Activated T-helper 1 cell treated with Interleukin-2 at 50 U/mL for 16 hours (primary cell): ENCODE measurements at places on chromosomes 2 and 18.

DNA sequence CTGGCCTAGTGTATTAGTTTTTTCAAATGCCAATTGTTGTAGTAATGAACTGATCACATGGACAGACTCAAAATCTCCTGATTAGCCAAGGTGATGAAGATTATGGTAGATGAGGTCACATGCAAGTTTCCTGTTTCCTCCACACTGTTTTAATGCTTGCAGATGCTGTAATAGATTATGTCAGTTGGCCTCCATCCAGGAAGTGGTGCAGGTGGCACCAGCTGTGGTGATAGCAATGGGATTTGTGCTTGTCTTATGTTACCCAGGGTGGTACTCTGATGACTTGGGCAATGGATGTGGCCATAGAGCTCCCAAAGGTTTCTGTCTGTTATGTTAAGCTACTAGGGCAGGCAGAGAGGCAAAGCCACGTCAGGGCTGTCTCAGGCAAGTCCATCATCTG, 332.9 kb upstream of the DDX18 start:
- no peak for DNase-seq

- DNase-seq: no peak
These were observed 487.2 kb downstream of the DCDC2C start for GRCh38 chr2:4190548-4190947.

GRCh38 chr18:23916338-23916737, 98.2 kb upstream of the TTC39C start:
- no peak for DNase-seq

- no peak for DNase-seq
These were observed 7.9 kb downstream of the GPN1 start for GRCh38 chr2:27636766-27637165.

DNA sequence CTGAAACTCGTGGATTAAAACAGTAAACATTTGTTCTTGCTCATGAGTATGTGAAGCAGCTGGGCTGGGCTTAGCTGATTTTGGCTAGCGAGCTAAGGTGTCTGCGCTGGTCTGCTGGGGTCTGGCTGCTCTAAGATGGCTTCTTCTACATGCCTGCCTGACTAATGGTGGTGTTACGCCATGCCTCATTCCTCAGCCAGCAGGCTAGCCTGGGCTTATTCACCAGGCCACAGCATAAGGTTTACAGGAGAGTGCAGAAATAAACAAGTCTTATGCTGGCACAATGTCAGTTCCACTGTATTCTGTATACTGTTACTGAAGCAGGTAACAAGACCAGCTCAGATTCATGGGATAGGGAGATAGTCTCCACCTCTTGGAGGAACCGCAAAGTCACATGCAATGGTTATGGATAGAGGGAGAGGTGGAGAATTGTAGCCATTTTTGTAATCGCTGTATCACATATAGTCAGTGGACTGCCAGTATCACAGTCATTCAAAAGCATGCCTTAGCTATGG, 80.0 kb downstream of the RHBDD1 start:
- no peak for DNase-seq

- no peak for DNase-seq
These were observed 126.2 kb upstream of the GPC1 start for GRCh38 chr2:240309214-240309613.

DNA sequence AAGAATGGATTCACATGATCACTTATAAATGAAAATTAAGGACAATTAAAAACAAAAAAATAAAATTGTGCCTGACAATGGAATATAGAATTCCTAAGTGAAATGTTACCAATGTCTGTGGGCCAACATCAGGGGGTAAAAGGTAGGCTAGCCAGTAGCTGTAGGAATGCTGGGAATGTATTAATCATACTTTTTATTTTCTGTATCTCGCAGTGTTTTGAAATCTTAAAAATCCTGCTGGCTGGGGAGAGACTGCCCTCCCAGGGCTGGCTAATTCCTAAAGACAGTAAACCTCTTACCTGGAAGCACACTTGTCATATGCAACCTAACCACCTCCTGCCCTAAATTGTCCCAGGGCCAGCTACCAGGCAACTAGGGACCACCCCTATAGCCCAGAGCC, 69.8 kb downstream of the REV1 start:
- DNase-seq: no peak

DNA sequence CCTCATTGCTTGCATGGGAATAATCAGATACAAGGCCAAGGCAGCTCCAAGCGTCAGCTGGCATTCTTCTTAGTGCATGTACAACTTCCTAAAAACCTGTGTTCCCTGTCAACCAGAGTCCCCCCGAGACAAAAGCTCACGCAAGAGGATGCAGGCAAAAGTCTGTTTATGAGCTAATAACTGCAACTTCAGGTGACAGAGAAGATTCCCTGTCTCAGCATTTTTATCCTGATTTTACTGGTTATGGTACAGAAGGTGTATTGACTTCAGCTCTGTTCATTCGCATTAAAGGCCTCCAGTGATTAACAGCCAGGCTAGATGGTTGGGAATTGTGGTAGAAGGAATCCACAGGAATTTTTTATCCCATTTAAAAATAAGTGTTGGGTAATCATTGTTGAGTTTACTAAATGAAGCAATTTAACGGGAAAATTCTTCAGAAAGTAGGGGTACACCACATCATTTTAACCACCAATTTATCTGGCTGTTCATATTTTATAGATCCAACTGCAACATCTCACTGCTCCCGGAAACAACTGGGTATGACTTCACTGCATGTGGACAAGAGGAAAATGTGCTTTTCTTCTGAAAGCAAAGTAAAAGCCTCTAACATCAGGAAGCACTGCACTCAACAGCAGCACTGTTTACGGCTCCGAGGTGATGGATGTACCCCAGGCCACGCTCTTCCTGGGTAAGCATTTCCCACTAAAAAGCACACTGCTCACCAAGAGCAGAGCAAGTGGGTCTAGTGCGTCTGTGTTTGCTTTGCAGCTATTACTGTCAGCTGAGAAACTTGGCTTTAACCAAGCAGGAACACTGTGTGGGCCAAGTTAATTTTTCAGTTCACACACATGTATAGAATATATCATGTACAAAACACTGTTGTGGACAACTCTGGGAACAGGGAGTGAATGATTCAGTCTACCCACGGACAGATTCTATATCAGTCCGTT, 31.9 kb downstream of the CCBE1 start:
- no peak for DNase-seq

DNA sequence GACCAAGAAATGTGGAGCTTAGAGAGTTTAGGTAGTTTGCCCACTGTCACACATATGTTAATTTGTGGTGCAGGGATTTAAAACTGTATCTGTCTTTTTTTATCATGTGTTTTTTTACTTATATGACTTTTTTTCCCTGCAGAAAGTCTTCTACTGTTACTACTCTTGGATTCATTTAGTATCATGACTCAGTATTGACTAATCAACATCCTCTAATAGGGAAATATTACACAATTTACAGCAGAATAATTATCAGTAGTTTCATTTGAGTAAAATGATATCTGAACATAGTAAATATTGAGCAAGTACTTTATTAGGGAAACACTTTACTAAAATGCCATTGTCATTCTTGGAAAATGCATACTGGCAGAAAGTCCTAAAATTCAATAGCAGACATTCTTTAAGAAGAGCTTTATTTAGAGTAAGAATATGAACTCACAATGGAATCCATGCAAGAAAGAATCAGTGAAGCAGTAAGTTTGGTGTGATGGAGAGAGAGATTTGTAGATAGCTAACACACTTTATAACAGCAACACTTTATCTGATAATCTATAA, 425.9 kb upstream of the SLC8A1 start:
- DNase-seq: no peak

- DNase-seq: no peak
These were observed 155.2 kb downstream of the AFF3 start for GRCh38 chr2:99987160-99987559.
